ENCODE measurements at places on chromosomes 3 and 15.

GRCh38 chr3:45179163-45179562 lies 33.0 kb upstream of the CDCP1 start:
- DNase-seq: no peak

DNA sequence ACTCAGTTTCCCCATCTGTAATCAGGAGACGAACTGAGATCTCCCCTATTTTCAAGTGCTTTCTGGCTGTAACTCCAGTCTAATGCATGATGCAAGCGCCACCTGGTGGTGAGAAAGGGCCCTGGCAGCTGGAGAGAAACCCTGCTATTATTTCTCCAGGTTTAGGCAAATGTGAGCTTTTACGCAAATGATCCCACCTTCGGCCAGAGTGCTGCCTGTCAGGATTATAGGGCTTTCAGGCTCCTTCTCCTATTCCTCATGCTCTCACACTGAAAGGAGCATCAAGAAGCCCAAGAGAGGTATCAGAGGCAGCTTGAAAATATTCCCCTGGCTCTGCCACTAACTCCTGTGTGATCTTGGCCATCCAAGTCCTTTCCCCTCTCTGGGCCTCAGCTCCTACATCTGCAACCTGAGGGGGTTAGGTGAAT lies 93.9 kb upstream of the RASGRF1 start:
- peak; percentile 70 for DNase-seq

GRCh38 chr3:194984066-194984465 lies 286.9 kb downstream of the XXYLT1 start:
- DNase-seq: no peak

GRCh38 chr15:100928632-100929280 lies 9.6 kb downstream of the LRRK1 start:
- DNase-seq: no peak

- no peak for DNase-seq
These were observed 4.7 kb upstream of the CALML4 start for GRCh38 chr15:68209735-68210408.

- no peak for DNase-seq
These were observed 305.0 kb downstream of the SHQ1 start for GRCh38 chr3:72543246-72543645.

DNA sequence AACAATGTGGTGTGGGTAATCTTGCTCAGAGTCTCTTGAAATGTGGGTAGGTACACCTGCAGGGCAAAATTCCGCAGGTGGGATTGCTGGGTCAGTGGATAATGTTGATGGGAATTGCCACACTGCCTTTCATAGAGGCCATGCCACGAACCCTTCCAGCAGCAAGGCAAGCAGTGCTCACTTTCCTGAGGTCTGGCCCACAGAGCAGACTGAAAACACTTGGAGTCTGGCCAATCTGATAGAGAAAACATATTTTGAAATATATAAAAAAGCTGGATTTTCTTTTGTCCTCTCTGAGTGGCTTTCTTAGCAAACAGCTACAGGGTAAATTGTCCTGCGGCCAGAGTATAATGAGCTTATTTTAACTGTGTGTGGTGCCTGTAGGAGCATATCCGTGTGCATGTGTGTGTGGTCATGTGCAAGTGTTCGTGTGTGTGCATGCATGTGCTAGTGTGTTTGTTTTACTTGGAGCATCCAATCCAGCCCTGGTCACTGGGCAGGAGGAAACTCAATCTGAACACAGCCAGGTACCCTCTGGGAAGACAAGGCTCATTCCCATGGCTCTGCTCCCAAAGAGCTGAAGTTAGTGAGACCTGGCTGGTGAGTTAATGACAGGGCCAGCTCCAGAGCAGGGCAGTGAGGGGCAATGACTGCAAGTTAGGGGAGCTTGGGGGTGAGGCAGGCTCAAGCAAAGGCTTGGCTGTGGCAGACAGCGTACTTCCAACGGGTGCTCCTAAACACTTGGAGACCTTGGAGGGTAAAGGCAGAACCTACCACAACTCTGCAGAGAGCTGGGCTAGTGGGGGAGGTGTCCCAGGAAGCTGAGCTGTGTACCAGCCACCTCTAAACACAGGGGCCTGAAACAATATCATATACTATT lies 91.3 kb downstream of the PLXNA1 start:
- DNase-seq: peak; percentile 25

DNA sequence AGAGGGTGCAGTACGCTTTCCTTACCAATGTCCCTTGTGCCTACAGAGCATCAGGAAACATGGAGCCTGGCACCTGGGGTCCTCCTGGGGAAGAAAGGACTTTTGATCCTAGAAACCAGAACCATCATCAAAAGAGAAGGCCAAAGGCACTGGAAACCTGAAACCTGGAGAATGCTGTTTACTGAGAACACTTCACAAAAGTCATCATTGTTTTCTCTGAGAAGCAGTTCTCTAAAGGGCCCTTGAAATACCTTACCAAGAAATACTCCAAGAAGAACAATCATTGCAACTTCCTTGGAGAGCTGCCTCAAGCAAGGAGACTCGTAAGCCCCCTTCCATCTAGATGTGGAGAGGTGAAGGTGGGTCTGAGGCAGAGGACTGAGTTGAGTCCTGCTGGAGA lies 66.0 kb downstream of the TLE3 start:
- no peak for DNase-seq

GRCh38 chr3:124091716-124092115 lies 99.8 kb upstream of the ROPN1 start:
- no peak for DNase-seq

- DNase-seq: no peak
These were observed 195.7 kb downstream of the STT3B start for GRCh38 chr3:31728403-31728802.

GRCh38 chr3:152095472-152095871 lies 173.3 kb upstream of the MBNL1 start:
- DNase-seq: no peak

DNA sequence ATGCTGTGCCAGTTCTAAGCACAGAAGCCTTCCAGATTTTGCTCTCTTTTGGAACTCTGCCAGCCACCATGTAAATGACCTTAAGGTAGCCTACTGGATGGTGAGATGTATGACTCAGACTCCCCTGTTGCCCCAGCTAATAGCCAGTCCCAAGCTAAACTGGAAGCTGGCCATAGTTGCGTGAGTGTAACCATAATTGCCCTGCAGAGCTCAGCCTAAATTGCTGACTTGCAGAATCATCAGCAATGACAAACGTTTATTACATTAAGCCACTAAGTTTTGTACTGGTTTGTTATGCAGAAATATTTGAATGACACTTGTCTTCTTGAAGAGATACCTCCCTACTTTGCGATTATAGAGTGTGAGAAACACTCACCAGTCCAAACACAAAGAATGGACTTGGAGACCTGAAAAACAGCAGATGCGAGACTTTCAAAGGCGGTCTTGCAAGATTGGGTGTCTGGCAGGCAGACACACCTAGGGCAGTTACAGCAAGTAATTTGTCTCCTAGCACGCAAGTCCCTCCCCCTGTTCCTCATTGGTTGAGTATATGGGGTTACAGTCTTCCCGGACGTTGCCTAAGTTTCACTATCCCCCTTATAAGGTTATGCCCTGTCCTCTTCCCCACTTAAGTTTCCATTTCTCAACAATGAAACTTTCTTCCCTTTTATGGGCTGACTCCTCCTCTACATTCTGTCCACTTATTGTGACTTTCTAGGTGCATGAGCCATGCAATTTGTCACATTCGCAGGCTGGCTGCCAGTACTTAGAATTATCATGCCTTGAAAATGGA lies 83.6 kb upstream of the XCR1 start:
- peak; percentile 86 for DNase-seq

- DNase-seq: no peak
These were observed 148.6 kb downstream of the ARPP21 start for GRCh38 chr3:35787936-35788335.

GRCh38 chr15:101813803-101814534 lies 2.0 kb downstream of the OR4F15 start:
- peak; percentile 12 for DNase-seq

- no peak for DNase-seq
These were observed 221.9 kb downstream of the LRRN1 start for GRCh38 chr3:4021162-4021561.

DNA sequence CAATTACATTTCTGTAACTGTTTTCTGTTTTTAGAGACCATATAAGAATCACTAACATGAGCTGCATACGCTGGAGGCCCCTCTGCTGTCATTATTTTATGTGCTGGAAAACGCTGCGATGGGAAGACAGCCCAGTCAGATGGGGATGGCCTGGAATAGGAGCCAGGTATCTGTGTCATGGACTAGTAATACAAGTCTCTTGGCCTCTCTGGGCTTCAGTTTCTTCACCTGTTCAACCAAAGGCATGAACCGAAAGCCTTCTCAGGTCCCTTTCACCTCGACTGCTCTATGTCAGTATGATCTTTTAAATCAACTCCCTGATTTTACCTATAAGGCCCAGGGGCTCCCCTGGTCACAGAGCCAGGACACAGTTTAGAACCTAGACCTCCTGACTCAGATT lies 14.6 kb upstream of the RFTN1 start:
- no peak for DNase-seq

GRCh38 chr3:106342386-106342785 lies 473.6 kb upstream of the CBLB start:
- DNase-seq: no peak

- DNase-seq: no peak
These were observed 15.7 kb downstream of the PTH1R start for GRCh38 chr3:46893146-46893748.

DNA sequence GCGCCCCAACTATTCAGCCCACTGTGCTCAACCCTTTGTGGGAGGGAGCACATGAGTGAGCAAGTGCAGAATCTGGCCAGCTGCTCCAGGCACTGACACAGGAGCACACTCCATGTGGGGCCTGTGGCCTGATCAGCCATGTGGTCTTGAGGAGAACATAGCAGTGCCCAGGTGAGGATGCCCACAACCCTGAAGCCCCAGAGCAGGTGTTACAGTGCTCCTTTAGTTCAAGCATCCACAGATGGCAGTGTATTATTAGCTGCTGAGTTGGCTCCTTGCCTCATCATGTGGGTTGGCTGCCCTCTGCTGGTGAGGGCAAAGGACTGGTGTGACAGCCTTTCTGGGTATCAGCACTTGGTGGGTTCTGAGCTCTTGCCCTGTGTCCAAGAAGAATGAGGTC lies 1588.2 kb downstream of the SI start:
- peak; percentile 42 for DNase-seq

GRCh38 chr3:190709351-190709773 lies 153.1 kb downstream of the GMNC start:
- DNase-seq: peak; percentile 50

DNA sequence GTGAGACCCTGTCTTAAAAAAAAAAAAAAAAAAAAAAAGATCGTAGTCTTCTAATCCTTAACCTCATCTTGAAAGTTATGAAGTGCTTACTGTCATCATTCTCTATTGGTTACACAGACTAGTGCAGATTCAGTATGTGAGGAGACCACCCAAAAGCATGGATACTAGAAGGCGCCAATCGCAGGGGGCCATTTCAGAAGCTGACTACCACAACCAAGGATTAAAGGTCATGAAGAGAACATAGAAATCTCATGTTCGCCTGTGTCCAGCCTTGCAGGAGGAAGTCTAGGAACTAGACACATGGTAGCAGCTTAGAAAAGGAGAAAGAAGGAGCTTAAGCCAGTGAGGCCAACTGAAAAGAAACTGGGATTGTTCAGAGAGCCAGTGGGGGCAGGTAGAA lies 207.8 kb downstream of the THSD4 start:
- no peak for DNase-seq

- no peak for DNase-seq
These were observed 260.2 kb downstream of the KLF13 start for GRCh38 chr15:31586841-31587240.

DNA sequence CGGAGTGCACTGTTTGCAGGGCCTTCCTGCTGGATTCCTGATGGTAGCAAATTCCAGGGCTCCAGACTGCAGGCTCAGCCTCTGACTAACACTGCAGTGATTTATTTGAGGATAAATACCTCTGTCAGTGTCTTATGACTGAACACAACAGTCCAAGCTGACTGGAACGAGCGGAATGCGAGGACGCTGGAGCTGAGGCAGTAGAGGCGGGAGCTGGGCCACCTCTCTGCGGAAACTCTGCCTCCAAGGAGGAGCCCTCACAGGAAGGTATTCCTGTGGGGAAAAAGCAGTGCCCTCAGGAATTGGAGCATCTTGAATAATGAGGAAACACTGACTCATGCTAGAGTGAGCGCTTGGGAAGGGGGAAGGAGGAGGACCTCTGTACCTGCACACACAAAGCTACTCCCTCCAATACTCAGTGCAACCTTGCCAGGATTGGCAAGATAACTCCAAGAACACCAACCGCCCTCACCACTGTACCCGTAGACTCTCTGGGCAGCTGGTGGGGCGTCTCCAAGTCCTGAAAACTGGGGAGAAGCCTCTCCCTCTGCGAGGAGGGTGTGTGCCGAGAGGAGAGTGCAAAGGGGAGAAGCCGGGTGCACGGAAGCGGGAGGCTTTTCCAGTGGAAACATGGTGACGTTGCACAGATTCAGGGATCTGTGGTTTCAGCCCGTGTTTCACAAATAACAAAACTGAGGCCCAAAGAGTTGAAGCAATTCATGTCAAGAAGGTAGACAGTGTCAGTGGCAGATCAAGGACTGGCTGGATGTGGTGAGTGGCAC lies 43.0 kb downstream of the VGLL4 start:
- peak; percentile 98 for DNase-seq

- no peak for DNase-seq
These were observed 101.9 kb upstream of the ICE2 start for GRCh38 chr15:60580650-60581376.

DNA sequence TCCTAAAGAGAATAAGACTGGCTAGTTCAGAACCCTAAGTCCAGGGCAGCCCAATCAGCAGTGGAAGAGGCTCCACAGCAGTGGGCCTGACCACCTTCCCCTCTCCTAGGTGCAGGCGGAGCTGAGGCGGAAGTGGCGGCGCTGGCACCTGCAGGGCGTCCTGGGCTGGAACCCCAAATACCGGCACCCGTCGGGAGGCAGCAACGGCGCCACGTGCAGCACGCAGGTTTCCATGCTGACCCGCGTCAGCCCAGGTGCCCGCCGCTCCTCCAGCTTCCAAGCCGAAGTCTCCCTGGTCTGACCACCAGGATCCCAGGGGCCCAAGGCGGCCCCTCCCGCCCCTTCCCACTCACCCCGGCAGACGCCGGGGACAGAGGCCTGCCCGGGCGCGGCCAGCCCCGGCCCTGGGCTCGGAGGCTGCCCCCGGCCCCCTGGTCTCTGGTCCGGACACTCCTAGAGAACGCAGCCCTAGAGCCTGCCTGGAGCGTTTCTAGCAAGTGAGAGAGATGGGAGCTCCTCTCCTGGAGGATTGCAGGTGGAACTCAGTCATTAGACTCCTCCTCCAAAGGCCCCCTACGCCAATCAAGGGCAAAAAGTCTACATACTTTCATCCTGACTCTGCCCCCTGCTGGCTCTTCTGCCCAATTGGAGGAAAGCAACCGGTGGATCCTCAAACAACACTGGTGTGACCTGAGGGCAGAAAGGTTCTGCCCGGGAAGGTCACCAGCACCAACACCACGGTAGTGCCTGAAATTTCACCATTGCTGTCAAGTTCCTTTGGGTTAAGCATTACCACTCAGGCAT lies 33.7 kb downstream of the VIPR1 start:
- peak; percentile 47 for DNase-seq

DNA sequence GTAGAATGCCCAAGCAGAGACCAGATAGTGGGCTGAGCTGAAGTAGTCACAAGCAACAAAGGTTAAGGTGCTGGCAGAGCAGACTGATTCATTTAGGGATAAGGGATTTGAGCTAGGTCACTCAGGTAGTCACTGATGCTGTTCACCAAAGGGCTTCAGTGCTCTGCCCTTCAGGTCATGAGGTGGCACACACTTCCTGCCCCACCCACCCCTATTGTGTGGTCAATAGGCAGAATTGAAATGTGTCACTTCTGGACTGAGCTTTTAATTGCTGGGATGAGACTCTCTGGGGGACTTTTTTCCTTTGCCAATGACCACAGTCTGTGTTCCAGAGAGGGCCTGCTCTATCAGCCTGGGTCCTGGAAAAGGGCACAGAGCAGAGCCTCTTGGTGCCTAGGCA lies 2.9 kb upstream of the DIS3L start:
- DNase-seq: no peak
